ENCODE measurements at places on chromosomes 4 and X.

DNA sequence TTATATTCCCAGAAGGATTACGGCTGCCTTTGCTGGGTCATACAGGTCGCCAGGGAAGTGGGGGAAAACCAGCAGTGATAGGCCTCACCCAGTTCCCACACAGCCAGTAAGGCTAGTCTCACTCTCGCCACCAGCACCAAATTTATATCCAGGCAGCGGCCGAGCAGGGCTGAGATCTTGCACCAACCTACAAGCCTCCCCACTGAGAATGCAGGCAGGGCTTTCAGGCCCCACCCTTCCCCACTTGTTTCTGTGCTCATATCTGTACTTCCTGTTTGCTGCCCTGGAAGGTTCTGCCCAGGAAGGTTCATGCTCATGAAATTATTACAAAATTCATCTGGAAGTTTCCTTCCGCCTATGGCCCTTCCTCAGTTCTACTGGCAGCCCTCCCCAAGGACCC lies 179.7 kb downstream of the STIM2 start:
- H3K27ac ChIP-seq = no peak overlapping the region
- no peak for DNase-seq
- no peaks in the 10 kb centered on the region for H3K4me1 ChIP-seq
- H3K4me3 ChIP-seq = no peak overlapping the region
- H3K36me3 ChIP-seq = no peaks in the 10 kb centered on the region
- no peaks in the 10 kb centered on the region for H3K27me3 ChIP-seq

DNA sequence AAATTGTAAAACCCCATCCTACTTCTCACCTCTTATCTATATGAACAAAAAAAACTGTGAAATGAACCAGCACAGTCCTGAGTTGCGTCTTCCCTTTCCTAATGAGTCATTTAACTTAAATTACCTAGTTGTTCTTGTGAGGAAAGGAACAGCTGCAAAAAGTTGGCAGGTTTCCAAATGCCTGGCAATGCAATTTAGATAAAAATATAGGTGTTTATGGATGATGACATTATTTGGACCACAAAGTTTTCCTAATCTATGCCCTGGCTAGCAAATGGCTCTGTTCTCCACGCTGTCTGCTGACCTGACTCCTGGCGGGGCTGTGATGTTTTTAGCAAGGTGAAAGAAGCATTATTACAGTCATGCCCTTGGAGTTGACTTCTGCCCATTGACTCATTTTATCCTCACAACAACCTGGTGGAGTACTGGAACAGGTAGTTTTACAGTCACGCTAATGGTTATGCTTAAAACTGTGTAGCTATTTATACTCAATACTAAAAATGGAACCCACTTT lies 29.8 kb upstream of the RELL1 start:
- DNase-seq = no peak
- H3K27ac ChIP-seq = no peak overlapping the region
- H3K4me3 ChIP-seq = no peak overlapping the region
- no peaks in the 10 kb centered on the region for H3K4me1 ChIP-seq

GRCh38 chrX:43005561-43005960 lies 227.6 kb upstream of the PPP1R2C start:
- H3K27me3 ChIP-seq = no peaks in the 10 kb centered on the region
- H3K27ac ChIP-seq = no peak overlapping the region
- DNase-seq = no peak
- H3K4me1 ChIP-seq = no peaks in the 10 kb centered on the region

- no peaks in the 10 kb centered on the region for H3K36me3 ChIP-seq
- no peaks in the 10 kb centered on the region for H3K27me3 ChIP-seq
- H3K27ac ChIP-seq = no peak overlapping the region
- peaks cover 14% of the 10 kb centered on the region for H3K4me1 ChIP-seq
- no peak overlapping the region for H3K4me3 ChIP-seq
These were observed 133.4 kb upstream of the TTC29 start for GRCh38 chr4:147078875-147079658.

- H3K4me3 ChIP-seq = no peak overlapping the region
- no peaks in the 10 kb centered on the region for H3K36me3 ChIP-seq
- DNase-seq = no peak
- H3K4me1 ChIP-seq = no peaks in the 10 kb centered on the region
- no peaks in the 10 kb centered on the region for H3K27me3 ChIP-seq
- H3K27ac ChIP-seq = no peak overlapping the region
These were observed 8.8 kb downstream of the ADAM29 start for GRCh38 chr4:174926958-174927357.

DNA sequence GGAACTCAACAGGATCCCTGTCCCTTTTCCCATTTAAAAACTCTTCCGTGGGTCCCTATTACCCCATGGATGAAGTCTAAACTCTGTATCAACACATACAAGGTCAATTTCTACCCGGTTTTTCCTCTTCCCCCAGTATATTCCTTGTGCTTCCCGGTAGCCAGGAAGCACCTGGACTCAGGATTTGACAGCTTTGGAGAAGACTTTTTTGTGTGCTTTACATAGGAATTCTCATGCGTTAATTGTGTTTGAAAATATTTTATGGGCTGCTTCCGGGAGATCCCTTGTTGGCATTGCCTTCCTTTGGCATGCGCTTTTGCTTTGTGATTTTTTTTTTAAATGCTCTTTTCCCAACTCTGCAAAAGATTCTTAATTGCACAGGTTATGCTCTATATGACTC lies 7.2 kb downstream of the SMS start:
- no peaks in the 10 kb centered on the region for H3K36me3 ChIP-seq
- peak overlapping the region; percentile 23 for H3K27ac ChIP-seq
- H3K27me3 ChIP-seq = no peaks in the 10 kb centered on the region
- DNase-seq = no peak
- peaks cover 13% of the 10 kb centered on the region for H3K4me1 ChIP-seq

GRCh38 chrX:331151-331824 lies 12.7 kb upstream of the GTPBP6 start:
- no peak overlapping the region for H3K27ac ChIP-seq
- H3K27me3 ChIP-seq = no peaks in the 10 kb centered on the region
- no peak overlapping the region for H3K4me3 ChIP-seq
- H3K4me1 ChIP-seq = no peaks in the 10 kb centered on the region

GRCh38 chr4:20723019-20723418 lies 22.8 kb downstream of the PACRGL start:
- no peaks in the 10 kb centered on the region for H3K4me1 ChIP-seq
- no peak overlapping the region for H3K4me3 ChIP-seq
- peaks cover 93% of the 10 kb centered on the region for H3K36me3 ChIP-seq

- DNase-seq = no peak
- no peak overlapping the region for H3K27ac ChIP-seq
- H3K4me3 ChIP-seq = no peak overlapping the region
- no peaks in the 10 kb centered on the region for H3K36me3 ChIP-seq
- no peaks in the 10 kb centered on the region for H3K4me1 ChIP-seq
These were observed 140.9 kb downstream of the SHOX start for GRCh38 chrX:771536-771935.

Measured in esophagus squamous epithelium (tissue), 5 donors.